NCI-H774 (cell line): ENCODE measurements at places on chromosomes 4 and X.

DNA sequence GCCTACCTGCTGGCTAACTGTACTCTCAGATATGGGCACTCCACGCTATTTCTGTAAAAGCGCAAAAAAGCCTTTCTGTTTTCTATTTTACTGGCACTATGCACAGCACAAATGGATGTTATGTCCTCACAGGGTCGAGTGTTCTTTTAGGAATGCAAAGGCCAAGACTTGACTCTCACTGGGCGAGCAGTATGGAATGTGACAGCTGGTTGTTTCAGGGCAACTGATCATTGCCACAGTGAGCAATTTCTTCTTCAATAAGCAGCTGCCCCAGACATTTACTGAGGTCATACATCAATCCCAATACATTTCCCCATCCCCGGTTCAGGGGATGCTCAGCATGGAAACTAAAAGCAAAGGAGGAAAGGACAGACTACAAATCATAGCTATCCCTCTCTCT lies 58.2 kb downstream of the PDE5A start:
- DNase-seq: no peak

GRCh38 chr4:126778348-126778747 lies 854.4 kb upstream of the INTU start:
- no peak for DNase-seq

DNA sequence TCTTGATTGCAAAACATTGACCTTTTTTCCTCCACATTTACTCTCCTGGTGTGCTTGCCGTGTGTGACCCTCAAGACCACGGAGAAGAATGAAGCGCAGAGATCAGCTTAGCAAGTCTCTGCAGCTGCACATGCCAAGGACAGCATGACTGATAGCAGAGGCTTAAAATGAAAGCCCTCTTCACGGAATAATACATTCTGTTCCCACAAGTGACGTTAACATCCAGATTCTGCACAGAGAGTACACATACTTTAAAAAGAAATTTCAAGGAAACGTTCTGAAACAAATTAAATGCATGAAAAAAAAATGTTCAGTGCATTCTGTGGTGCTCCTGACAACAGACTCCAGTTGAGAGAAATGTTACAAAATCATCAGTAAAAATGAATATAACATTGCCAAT lies 60.9 kb downstream of the SLC7A11 start:
- DNase-seq: no peak

DNA sequence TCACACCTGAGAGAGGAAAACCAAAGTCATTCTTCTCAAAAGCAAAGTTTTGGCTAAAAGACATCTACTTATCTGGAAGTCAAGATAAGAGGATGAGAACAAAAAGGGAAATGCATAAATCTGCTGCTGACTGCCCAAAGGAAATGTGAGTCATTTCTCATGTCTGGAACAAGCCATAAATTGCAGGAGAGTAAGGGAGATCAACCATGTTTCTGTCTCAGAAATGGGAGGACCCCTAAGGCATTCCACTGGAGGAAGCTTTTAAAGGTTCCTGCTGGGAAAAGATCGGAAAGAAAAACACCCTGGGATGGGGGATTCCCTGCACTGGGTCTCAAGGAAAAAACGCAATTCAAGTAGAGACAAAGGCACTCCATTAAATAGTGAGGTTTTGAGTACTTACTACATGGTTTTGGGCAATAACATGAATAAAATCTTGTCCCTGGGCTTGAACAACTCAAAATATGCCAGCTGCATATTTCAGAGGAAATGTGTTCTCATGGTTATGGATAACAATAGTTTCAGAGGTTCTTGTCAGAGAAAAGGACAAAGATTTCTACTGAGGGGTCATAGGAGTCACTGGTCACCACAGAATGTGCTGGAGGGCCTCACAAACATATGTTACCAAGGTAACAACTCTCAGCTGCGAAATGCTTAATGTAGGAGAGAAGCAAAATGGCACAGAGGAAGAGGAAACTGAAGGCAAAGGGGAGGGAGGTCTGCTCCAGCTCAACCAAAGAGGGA lies 19.3 kb downstream of the GPR143 start:
- DNase-seq: no peak

DNA sequence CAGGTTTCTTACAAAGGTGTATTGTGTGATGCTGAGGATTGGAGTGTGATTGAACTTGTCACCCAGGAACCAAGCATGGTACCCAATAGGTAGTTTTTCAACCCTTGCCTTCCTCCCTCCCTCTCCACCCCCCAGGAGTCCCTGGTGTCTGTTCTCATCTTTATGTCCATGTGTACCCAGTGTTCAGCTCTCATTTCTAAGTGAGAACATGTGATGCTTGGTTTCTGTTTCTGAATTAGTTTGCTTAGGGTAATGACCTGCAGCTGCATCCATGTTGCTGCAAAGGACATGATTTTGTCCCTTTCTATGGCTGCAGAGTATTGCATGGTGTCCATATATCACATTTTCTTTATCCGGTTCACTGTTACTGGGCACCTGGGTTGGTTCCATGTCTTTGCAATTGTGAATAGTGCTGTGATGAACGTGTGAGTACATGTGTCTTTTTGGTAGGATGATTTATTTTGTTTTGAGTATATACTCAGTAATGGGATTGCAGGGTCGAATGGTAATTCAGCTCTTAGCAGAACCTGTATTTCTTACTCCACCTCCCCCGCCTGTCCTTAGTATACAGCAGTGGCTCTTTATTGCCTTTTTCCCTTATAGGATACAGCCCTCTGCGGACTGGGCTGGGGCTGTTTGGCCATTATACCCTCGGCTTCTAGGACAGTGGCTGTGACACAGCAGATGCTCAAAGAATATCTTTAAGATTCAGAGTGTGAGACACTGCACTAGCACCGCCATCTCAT lies 145.4 kb downstream of the PTTG2 start:
- DNase-seq: peak; percentile 26

- DNase-seq: no peak
These were observed 361.5 kb upstream of the FMR1 start for GRCh38 chrX:147550217-147550616.

- DNase-seq: no peak
These were observed 20.0 kb downstream of the UBE2D3 start for GRCh38 chr4:102807345-102807744.

DNA sequence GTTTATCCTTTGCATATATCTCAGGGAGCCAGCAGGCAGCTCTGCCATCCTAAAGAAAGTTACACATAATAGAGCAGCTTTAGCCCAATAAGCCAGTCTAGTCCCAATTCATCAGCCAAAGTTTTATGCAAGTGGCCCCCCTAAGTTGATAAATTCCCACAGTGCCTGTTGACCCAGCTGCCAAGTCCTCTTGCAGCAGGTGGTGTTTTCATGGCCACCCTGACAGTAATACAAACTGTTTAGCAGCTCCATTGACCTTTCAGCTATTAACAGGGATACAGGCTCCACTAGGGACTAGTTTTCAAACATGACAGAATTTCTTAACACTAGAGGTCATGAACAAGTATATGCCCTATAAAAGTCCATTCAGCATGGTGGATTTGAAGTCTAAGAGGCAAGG lies 77.5 kb downstream of the HHIP start:
- no peak for DNase-seq

- DNase-seq: no peak
These were observed 103.0 kb upstream of the MAML3 start for GRCh38 chr4:140256941-140257340.

GRCh38 chr4:168560184-168561180 lies 63.6 kb downstream of the PALLD start:
- DNase-seq: no peak

DNA sequence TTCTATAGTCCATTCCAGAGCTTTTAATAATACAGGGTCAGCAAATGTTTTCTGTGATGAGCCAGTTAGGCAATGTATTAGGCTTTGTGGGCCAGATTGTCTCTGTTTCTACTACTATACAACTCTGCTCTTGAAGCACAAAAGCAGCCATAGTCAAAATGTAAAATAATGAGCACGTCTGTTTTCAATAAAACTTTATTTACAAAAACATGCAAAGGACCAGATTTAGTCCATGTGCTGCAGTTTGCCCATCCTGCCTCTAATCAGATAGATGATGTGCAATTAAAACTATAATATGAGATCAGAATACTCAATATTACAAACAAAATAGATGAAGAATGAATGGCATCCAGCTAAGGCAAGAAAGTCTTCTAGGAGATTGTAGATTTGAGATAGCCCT lies 127.8 kb upstream of the FRMPD4 start:
- no peak for DNase-seq

- no peak for DNase-seq
These were observed at the start of gene DGAT2L6 for GRCh38 chrX:70176938-70177533. DGAT2L6 (plus strand) TSS chrX:70177483; CDS start chrX:70177583, 100 bp downstream.

DNA sequence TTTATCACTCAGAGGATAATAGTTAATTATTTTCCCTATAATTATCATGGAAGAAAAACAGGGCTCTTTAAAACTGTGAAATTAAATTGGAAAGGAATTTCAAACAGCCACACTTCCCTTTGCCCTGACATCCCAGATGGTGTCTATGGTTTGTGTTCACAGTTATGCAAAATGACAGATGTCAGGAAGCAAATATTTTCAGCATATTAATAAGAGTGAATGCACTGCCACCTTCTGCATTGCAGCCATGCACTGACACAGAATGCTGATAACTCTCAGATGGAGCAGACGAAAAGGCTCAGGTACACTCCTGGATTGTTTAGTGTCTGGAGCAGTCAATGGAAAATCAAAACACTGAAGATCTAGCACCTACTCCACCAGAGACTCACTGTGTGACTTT lies 57.6 kb downstream of the RWDD4 start:
- no peak for DNase-seq

- DNase-seq: no peak
These were observed 29.2 kb downstream of the SEC24B start for GRCh38 chr4:109462802-109463201.

DNA sequence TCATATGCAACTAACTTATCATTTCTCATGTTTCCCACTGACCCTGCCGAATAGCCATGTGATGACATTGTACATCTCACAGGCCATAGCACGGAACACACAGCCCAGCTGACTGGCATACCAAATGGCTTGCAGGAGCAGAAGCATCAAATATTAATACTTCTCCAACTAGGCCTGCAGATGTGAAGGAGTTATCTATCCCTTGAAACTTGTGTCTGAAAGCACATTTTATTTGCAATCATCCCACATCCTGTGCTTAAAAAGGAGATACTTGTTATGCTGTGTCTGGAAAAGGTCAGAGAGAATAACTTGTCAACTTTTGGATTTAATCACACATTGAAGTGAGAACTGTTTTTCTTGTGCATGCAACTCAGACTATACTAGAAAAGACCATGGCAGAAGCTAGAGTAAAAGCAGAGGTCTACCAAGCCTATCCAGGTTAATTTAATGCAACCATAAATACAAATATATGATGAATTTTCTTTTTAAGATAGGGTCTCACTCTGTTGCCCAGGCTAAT lies 100.4 kb downstream of the IRF2 start:
- no peak for DNase-seq

DNA sequence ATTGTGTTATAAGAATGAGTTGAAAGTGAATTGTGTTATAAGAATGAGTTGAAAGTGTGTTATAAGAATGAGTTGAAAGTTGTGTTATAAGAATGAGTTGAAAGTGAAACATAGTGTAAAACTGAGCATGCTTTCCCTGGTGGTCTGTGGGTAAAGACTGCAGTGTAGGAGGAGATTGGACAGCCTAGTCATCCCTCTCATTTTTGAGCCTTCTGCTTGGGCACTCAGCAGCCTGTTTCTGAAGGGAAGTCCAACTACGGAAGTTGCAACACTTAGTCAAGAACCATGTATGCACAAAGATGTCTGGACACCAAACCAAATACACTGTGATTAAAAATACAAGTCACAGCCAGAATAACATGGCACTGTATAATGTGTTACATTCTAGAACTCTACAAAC lies 72.6 kb downstream of the ANK2 start:
- no peak for DNase-seq

GRCh38 chr4:103207673-103208072 lies 9.5 kb upstream of the CENPE start:
- DNase-seq: no peak

- DNase-seq: no peak
These were observed 17.9 kb upstream of the OGT start for GRCh38 chrX:71515038-71515396.

DNA sequence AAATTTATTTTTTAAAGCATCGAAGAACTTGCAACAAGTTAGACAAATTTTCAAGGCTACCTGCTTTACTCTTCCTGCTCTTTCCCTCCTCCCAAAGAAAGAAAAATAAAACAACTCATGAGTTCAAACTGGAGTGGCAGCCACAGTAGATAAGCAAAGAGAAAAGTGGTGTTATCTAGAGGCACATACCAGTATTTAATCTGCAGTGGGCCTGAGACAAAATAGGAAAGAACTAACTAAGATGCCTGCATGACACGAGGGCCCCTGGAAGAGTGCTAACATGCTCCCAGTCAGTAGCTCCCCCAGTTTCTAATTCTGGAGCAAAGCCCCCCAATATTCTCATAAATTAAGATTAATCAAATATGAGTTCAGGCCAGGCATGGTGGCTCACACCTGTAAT lies 7.9 kb downstream of the ARL9 start:
- no peak for DNase-seq

DNA sequence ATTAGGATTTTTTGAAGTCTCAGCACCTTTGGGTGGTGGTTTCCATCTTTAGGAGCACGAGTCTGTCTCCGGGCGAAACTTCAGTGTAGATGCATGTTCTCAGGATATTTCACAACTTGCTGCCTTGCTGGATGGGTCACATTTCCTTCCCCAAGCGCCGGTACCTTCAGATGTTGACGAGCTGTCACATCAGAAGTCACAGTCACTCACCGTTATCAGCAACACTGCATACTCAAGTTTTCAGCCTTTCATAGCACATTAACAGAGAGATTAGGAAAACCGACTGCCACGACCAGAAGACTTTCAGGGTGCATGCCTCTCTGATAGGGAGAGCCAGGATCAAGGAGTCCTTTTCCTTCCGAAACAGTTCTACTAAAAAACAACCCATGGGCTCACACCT lies 77.8 kb downstream of the SHROOM2 start:
- no peak for DNase-seq

- no peak for DNase-seq
These were observed 22.7 kb downstream of the SMPX start for GRCh38 chrX:21735038-21735767.

- DNase-seq: no peak
These were observed 674.3 kb upstream of the MAGEB2 start for GRCh38 chrX:29541038-29541437.

DNA sequence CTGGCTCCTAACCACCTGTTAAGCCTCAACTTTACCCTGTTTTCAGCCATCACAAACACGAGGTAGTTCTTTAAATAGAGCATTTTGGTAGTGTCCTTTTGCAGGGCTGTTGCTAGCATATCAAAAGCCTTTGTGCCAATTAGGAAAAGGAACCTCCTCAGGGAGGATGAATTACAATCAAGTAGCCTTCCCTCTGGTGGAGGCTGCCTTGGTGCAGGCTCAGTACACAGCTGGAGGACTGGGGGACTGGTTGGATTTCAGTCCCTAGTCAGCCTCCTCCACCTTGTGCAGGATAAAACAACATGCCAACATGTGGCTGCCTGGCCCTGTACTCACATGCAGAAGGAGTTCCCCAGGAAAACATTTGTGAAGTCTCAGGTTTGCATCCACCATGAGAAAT lies 53.1 kb downstream of the RASGEF1B start:
- DNase-seq: no peak

- peak; percentile 15 for DNase-seq
These were observed 28.6 kb downstream of the HADH start for GRCh38 chr4:108018040-108018883.
